ENCODE measurements at places on chromosomes 12 and 14.

DNA sequence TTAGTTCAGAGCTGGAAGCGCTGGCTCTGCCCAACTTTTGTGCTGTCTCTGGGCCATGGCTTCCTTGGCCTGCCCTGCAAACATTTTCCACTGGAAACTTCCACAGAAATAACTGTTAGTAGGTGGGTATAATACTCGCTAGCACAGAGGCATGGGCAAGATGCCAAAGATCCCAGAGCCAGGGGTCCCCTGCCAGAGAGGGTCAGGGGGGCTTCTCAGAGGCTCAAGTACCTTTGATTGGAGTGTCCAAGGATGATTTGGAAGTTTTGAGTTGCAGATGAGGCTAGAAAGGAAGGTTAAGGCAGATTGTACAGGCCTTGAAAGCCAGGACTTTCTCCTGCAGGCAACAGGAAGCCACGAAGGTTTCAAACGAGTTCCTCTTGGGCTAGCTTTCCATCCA, 187.6 kb downstream of the DICER1 start:
- no peak for DNase-seq

DNA sequence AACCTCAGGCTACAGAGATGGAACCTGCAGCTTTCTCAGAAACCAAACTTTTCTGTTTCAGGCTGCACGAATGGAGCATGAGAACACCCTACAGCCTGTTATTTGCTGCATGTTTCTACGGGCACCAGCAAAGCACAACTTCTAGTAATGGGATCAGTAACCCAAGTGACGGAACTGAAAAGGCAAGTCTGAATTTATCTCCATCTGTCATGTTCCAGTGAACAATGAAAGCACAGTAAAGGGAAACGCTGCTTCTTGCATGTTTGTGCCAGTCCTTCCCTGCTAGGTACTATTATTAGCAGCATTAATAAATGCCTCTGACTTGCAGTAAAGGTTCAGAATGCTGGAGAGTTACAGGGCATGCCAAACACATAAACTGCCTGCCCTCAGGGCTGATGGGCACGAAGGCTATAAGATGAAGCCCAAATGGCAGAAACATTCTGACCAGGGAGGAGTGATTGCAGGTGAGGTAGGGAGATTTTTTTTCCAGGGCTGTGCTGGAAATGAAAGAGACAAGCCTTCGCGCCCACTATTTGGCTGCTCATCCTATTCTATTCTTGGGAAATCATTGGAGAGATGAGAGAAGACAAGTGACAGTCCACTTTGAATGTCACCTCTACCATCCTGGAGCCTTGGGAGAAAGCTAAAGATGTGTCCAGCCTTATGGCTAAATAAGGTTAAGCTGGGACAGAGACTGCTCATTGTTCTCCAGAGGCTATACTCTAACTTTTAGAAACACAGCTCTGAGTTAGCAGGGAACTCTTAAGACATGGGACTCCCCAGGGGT, 100.4 kb upstream of the PLXNC1 start:
- no peak for DNase-seq

DNA sequence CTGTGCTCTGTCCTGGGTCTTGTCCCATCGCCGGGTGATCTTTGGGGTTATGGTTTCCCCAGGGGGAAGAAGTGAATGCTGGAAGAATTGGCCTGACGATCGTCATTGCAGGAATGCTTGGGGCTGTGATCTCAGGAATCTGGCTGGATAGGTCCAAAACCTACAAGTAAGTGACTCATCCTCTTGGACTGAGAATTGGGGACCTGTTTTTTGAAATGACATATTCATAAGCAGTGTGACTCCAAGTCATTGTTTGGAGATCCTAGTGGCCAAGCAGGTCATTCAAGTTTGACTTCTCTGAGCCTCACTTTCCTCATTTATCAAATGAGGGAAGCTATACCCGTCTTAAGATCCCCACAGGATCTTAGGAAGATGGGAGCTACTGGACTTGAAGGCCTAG, 25.8 kb downstream of the ERG28 start:
- DNase-seq, result no peak

- no peak for DNase-seq
These were observed 166.5 kb downstream of the ZFP36L1 start for GRCh38 chr14:68626386-68626785.

DNA sequence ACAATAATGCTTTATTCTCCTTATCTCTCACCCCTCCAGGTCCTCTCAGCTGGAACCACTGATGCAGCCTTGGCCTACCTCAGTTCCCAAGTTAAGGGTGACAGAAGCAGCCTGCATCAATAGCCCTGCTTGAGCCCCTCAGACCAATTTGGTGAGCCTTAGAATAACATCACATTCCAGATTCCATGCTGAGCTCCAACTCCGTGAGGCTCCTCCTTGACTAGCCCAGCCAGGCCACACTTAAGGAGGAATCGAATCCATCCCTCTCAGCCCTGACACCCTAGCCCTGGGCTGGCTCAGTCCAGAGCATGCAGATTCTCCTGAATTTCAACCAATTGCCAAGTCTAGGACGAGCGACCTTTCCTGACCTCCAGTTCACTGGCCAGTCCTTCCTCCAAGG, 91.1 kb downstream of the ARMH4 start:
- DNase-seq, result no peak

GRCh38 chr12:68177562-68177961, 18.0 kb upstream of the IFNG start:
- no peak for DNase-seq

DNA sequence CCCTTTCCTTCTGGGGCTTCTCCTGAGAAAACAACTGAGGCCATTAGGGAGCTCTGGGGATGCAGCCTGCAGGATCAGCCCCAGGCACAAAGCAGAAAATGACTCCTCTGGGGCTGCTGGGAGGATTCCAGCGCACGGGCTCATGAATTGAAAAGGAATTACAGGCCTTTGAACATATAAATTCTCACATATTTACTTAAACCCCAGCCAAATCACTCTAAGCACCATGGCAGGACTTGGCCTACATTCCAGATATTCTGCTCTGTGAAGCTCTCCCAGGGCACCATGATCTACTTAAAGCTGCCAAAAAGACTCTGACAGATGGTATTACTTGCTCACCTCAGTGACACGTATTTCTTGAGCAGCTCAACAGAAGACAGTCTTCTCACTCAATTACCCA, 87.2 kb downstream of the ZFC3H1 start:
- DNase-seq, result no peak

DNA sequence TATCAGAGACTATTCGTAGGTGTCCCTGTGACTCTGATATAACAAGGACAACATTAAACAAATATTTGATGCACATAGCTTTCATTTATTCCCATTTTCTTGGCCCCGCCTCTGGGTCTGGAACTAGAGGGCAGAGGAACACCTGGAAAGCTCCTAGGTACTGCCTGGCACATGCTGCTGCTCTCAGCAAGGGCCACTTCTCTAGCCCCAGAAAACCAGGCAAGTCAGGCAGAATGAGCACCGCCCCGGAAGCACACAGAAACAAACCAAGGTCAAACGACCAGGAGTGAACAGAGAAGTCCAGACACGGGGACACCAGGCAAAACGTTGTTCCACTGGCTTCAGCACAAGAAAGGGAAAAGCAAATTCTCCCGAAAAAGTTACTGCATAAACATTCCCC, 76.1 kb downstream of the TTC7B start:
- no peak for DNase-seq

DNA sequence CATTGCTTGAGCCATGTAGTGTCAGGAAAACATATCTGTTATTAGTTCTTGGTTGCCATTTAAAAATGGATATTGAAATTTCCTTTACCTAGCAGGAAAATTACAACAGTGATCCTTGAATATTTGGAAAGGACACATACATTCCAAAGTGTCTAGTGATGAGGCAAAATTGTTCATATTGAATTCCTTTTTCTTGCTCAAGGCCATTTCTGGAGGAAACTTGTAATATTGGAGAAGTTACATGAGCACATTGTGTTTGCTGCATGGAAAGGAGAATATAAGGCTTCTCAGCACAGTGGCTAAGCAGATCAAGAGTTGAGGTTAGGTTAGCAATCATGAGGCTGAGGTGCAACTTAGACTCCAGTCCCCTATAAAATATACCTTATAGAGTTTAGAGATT, 121.9 kb downstream of the PDE3A start:
- no peak for DNase-seq

GRCh38 chr14:44979273-44979672, 17.3 kb downstream of the TOGARAM1 start:
- DNase-seq, result no peak

GRCh38 chr14:31263485-31264133, 56.0 kb upstream of the HECTD1 start:
- peak; percentile 77 for DNase-seq

DNA sequence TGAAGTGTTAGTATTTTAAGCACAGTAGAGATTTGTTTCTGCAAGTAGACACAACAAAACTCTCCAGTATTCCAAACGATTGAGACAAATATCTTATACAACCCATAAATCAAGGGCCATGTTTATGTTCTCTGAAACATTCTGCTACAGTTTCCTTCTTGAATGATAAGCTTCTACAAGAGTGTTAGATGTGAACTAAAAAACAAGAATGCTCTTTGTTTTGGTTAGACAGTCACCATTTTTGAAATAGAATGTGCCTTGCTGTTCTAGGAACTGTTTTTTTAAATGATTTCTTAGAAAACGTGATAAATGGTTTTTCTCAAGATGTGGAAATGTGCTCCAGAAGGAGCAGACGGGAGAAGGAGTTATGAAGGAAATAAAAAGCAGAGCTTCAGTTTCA, 1656.3 kb upstream of the FLRT2 start:
- no peak for DNase-seq

- no peak for DNase-seq
These were observed 587.7 kb downstream of the RPL10L start for GRCh38 chr14:46063872-46064271.

GRCh38 chr12:15726027-15726877, 62.9 kb downstream of the EPS8 start:
- DNase-seq, result no peak

DNA sequence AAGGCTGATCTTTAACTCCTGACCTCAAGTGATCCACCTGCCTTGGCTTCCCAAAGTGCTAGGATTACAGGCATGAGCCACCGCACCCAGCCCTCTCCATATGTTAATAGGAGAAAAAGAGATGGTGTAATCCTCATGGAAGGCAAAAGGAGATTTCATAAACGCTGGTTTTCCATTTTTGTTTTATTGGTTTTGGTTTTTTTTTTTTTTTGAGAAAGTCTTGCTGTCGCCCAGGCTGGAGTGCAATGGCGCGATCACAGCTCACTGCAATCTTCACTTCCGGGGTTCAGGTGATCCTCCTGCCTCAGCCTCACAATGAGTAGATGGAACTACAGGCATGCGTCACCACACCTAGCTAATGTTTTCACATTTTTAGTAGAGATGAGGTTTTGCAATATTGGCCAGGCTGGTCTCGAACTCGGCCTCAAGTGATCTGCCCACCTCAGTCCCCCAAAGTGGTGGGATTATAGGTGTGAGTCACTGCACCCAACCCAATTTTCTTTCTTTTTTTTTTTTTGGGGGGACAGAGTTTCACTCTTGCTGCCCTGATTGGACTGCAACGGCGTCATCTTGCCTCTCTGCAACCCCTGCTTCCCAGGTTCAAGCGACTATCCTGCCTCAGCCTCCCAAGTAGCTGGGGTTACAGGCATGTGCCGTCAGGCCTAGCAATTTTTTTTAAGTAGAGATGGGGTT, 8.1 kb downstream of the PTGES3 start:
- no peak for DNase-seq

DNA sequence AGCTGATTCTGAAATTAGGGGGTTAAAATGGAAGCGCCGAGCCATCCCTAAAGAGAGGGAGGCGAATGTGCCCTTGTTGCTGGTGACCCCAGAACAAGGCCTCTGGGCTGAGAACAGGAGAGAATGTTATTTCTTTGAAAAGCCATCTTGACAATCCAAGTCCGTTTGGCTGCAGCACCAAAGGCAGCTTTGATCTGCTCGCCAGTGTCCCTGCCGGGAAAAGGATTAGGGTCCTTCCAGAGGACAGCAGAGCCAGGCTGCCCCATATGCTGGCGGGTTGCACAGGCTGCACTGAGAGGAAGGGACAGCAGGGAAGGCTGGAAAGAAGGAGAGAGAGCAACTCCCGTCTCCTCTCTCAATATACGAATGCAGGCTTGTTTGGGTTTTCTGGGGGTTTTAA, 141.7 kb downstream of the TMEM132C start:
- no peak for DNase-seq

- DNase-seq, result no peak
These were observed 5.7 kb downstream of the CD69 start for GRCh38 chr12:9755035-9755434.

DNA sequence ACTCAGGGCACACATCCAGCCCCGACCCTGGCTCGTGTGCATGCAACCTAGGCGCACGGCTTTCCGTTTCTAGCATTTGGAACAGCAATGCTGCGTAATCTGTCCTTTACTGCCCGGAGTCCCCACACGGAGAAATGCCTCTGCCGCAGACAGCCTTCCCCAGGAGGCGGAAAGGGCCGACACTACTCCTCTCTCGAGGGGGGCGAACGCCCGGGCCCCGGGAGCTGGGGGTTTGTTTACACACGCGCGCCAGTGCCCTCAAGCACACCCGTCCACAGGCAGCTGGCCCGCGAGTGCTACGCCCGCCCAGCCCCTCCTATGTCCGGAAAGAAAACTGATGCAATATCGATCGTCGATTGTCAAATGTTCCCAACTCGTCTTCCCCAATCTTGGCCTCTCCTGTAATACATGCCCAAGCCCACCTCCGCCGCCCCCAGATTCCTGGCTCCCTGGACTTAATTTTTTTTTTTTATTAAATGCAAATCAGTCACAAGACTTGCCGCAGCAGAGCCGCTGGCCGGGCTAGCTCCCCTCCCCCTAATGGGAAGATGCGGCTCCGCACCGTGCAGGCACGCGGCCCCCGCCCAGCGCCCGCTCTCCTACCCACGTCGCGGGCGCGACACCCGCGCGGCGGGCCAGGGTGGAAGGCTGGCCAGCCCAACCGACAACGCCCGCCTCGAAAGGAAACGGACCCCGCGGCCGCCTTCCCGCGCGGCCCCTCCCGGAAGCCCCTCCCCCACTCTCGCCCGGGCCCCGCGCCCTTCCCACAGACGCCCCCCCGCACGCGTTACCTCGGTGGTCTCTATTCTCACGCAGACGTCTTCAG, 642 bp downstream of the SLC38A2 start:
- DNase-seq, result peak; percentile 84

DNA sequence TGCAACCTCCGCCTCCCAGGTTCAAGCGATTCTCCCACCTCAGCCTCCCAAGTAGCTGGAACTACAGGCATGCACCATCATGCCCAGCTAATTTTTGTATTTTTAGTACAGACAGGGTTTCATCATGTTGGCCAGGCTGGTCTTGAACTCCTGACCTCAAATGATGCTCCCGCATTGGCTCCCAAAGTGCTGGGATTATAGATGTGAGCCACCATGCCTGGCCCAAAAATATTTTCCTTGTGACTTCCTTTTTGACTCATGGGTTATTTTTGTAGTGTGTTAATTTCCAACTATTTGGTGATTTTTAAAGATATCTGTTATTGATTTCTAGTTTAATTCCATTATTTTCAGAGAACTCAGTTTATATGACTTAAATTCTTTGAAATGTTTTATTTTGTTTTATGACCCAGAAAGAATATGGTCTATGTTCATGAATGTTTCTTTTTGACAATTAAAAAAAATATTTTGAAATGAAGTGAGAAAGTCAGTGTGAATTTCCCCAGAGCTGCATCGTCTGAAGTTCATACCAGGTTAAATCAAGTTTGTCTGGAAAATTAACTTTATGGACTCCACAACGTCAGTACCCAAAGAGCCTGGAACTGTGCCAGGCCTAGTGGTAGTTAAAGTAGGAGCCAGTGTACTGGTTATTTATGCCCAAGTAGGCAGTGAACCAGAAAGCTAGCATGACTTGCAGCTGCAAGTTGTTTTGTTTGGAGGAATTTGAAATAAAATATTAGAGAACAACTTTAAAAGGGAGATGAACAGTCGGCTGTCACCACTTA, 2.8 kb upstream of the CDKL1 start:
- DNase-seq, result no peak

GRCh38 chr12:90152897-90153624, 444.4 kb upstream of the ATP2B1 start:
- DNase-seq, result no peak

- no peak for DNase-seq
These were observed 241.7 kb downstream of the AEBP2 start for GRCh38 chr12:19681007-19681406.

Measured in coronary artery (tissue), 2 donors.